ENCODE measurements at places on chromosomes 11 and 22. TPM values are rescaled to one million over a fixed set of nuclear protein-coding genes. Genes with fewer than 3 reads are reported as not detected.

EFCAB6 gene
- 5.1 TPM for polyA plus RNA-seq

ACER3 gene
- 14.7 TPM for polyA plus RNA-seq

SLC22A6 gene
- 34.7 TPM for polyA plus RNA-seq

LRRC55 gene
- 5.6 TPM for polyA plus RNA-seq

PHLDB1 gene
- polyA plus RNA-seq: 112 TPM

DNA sequence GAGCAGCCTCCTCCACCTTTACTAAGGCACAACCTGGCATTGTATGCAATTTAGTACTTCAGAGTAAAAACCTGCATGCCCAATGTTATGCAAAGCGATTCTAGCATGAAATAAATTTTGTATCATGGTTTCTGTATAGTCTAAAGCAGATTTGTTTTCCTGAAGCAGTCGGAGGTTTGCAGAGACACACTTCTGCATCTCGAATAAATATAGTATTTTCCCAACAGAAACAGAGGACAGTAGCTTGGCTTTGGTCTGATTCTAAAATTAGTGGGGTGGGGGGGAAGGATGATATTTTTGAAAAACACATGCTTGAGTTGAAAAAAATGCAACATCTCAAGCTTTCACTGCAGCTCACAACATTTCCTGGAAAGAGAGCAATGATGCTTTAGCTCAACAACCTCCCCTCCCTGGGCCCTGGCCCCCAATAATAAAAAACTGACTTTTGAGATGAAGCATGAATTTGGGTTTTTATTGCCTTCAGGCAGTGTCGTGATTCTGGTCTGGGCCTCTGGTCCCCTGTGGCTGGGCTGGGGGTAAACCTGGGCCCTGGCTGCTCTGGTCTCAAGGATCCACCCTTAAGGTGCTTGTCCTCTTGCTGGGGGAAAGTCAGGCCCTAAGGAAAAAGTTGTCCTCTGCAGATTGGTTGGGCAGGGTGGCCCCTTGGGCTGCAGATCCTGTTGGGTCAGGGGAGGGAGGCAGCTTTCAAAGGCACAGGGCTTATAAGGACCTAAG is 48.2 kb downstream of the KCNC1 start:
- no peak for DNase-seq

DNA sequence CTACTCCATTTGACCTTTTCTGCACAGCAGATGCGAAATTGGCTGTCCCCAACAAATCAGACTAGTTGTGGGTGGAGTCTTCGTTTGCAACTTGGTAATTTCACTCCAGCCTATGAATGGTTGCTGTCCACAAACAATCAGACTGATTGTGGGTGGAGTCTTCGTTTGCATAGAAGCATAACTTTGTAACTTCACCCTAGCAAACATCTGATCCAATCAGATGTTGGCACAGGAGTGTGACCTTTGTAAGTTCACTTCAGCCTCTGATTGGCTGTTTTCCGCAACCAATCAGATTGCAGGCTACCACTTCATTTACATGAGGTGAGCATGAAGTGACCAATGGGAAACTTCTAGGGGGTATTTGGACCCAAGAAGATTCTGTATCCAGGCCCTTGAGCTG is 16.3 kb upstream of the CABP2 start:
- no peak for DNase-seq

DNA sequence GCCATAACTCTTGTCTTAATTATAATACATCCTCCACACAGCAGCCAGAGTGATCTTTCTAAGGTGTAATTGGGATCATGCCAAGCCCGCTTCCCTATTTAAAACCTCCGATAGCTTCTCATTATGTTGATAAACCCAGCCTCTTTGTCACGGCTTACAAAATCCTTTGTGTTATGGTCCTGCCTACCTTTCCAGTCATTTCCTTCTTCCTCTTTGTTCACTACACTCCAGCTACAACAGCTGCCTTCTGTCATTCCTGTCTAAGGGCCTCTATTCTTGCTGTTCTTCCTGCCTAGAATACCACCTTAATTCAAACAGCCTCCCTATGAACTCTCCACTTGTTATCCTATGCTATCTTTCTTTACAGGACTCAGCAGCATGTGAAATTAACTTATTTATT is 70.6 kb upstream of the CAPRIN1 start:
- no peak for DNase-seq

GRCh38 chr11:9625162-9625561 is 38.7 kb upstream of the SWAP70 start:
- no peak for DNase-seq

GRCh38 chr11:2355000-2355644 is 22.0 kb upstream of the CD81 start:
- DNase-seq: no peak

DNA sequence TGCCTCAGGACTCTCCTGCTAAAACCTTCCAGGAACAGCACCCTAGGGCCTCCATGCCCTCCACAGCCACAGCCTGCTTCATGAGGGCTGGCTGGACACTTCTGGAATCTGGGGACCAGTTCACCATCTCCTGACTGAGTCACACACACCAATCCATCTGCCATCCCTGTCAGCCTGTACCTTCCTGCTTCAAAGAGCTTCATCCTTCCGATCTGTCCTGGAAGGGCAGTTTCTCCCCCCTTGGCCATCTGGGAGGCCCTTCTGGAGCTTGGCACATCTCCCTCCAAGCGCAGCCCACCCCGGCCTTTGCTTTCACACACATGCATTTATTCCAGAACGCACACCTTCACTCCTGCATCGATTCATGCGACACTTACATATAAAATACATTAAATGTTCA is 13.0 kb downstream of the APBB1 start:
- DNase-seq: no peak

Measured in right renal cortex interstitium (tissue), 3 donors.